ENCODE measurements at places on chromosomes 6 and 20.

DNA sequence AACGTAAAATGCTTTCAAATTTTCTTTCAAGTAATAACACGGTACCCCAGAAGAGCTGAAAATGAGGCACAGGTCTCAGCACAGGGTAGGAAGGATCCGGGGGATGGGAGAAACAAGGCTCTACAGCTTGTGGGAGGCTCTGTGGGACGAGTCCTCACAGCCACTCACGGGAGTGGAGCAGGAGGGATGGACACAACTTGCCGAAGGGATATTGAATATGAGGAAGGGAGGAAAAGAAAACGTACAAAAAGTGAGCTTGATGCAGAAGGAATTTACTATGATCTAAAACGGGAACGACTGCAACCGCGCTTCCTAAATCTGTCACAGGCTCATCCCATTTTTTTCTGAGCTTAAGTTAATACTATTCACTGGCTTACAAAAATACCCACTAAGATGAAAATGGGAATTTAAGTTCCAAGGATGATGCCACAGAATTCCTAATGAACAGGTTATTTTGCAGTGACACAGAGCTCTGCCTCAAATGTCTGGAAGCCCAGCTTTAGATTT, 72.9 kb downstream of the FYN start:
- no peak for DNase-seq
- H3K4me1 ChIP-seq: peaks cover 20% of the 10 kb centered on the region
- H3K27me3 ChIP-seq: no peaks in the 10 kb centered on the region
- H3K27ac ChIP-seq: no peak overlapping the region
- no peaks in the 10 kb centered on the region for H3K36me3 ChIP-seq

DNA sequence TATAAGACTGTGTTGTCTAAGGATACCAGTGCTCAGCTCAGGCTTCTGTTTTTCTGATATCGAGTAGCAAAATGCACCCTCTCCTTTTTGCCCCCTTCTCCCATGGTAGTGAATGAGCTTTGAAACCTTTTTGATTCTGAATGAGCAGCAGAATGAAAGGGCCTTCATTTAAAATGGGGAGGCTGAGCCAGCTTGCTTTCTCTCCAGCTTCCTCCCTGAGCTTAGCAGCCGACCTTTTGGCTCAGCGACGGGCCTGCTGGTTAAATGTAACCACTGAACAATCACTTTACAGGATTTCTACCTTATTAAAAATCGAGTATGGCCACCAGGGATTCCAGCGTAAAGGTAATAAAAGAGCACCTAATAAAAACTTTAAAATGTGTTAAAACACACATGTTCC, 133.7 kb upstream of the SPACA1 start:
- H3K27me3 ChIP-seq: peaks cover 14% of the 10 kb centered on the region
- no peaks in the 10 kb centered on the region for H3K36me3 ChIP-seq
- H3K4me3 ChIP-seq: no peak overlapping the region

DNA sequence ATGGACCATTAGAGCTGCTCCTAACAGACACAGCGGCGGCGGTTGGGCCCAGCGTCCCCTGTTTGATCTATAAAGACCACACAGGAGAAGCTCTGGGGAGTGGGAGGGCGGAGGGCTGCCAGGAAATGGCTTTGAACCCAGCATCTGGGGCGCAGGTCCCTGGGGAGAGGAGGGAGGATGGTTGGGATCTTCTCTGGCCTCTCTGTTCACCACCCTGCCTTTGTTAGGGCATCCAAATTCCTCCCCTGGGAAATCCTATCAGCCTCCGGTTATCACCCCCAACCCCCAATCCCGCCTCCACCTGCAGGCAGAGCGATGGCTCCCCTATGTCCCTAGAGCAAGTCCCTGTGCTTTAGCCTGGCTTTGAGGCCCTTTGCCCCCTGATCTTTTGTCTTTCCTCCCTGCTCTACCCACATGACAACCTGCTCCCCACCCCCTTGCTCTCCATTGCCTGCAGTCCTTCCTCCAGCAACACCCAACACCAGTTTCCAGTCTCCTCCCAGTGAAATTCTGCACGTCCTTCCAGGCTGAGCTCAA, 7.1 kb downstream of the XKR7 start:
- no peaks in the 10 kb centered on the region for H3K36me3 ChIP-seq
- H3K4me3 ChIP-seq: no peak overlapping the region
- H3K27me3 ChIP-seq: peaks cover 45% of the 10 kb centered on the region
- H3K27ac ChIP-seq: no peak overlapping the region

DNA sequence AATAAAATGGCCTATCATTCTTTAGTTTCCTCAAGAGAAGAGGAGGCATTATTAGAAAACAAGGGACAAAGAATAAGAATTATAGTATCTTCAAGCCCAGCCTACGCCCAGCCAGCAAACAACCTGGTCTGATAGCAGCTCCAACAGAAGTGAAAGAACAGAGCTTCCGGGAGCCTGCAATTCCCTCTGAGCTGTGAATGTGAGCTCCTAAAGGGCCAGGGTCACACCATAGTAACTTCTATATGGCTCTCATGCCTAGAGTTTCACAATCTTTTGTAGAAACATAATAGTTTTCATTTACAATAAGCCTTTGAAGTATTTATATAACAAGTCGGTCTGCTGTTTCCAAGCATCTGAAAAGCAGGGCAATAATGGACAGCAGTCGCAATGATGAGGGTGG, 116.5 kb downstream of the SMLR1 start:
- no peaks in the 10 kb centered on the region for H3K36me3 ChIP-seq
- H3K4me3 ChIP-seq: no peak overlapping the region
- H3K4me1 ChIP-seq: no peaks in the 10 kb centered on the region
- no peak for DNase-seq
- H3K27me3 ChIP-seq: no peaks in the 10 kb centered on the region
- no peak overlapping the region for H3K27ac ChIP-seq

- H3K4me3 ChIP-seq: no peak overlapping the region
- no peaks in the 10 kb centered on the region for H3K27me3 ChIP-seq
- H3K36me3 ChIP-seq: peaks cover 54% of the 10 kb centered on the region
- H3K27ac ChIP-seq: no peak overlapping the region
- DNase-seq: no peak
Observed at GRCh38 chr6:157944983-157945931, 36.4 kb upstream of the SYNJ2 start.

DNA sequence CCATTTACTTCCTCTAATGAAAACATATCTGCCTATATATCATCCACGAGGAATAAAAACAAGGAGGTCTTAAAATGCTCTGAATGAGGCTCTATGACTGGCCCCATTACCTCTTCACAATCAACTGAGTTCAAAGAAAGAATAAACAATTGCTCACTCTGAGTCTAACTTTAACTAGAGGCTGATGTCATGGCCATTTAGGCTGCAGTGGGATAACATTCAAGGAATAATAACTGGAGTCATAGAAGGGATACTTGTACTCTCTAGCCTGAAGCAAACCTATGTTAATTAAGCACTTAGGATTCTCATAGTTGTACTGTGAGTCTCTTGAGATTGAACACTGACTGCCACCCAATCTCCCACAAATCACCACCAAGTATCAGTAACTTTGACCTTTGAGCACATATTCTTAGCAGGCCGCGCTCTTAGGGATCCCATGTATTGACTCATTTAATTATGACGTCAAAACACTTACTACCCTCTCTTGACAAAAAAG, 70.2 kb downstream of the PERP start:
- no peak for DNase-seq
- no peaks in the 10 kb centered on the region for H3K36me3 ChIP-seq
- H3K27ac ChIP-seq: peak overlapping the region; percentile 86
- H3K27me3 ChIP-seq: no peaks in the 10 kb centered on the region
- no peak overlapping the region for H3K4me3 ChIP-seq

DNA sequence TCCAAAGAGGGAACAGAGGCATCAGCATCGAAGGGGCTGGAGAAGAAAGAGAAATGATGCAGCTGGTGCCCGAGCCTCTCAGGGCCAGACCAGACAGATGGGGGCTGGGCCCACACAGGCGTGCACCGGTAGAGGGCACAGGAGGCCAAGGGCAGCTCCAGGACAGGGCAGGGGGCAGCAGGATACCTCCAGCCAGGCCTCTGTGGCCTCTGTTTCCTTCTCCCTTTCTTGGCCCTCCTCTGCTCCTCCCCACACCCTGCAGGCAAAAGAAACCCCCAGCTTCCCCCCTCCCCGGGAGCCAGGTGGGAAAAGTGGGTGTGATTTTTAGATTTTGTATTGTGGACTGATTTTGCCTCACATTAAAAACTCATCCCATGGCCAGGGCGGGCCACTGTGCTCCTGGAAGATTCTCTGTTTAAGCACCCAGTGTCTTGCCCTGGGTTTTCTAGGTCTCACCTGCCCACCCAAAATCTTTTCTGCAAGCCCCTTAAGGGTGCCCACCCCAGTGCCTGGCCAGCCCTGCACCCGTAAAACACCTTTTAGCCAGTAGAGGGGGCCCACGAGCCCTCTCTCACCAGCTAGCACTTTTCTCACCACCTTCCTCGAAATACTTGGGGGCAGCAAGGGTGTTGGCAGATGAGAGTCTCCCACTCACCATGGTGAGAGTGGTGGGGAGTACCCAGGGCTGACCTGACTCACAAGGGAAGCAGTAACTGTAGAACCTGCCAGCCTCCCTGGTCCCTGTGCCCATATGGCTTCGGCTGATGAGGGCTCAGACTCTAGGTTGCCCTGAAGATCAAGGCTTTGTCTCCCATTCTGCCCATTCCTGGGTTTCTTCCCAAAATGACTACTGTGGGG, 35.7 kb upstream of the ID1 start:
- no peaks in the 10 kb centered on the region for H3K27me3 ChIP-seq
- H3K36me3 ChIP-seq: peaks cover 37% of the 10 kb centered on the region
- no peak for DNase-seq
- H3K4me1 ChIP-seq: peaks cover 88% of the 10 kb centered on the region
- peak overlapping the region; percentile 70 for H3K27ac ChIP-seq

- peaks cover 26% of the 10 kb centered on the region for H3K4me1 ChIP-seq
- H3K27ac ChIP-seq: no peak overlapping the region
- DNase-seq: no peak
- H3K36me3 ChIP-seq: no peaks in the 10 kb centered on the region
Observed at GRCh38 chr6:149752600-149753373, 3.2 kb downstream of the PCMT1 start.

DNA sequence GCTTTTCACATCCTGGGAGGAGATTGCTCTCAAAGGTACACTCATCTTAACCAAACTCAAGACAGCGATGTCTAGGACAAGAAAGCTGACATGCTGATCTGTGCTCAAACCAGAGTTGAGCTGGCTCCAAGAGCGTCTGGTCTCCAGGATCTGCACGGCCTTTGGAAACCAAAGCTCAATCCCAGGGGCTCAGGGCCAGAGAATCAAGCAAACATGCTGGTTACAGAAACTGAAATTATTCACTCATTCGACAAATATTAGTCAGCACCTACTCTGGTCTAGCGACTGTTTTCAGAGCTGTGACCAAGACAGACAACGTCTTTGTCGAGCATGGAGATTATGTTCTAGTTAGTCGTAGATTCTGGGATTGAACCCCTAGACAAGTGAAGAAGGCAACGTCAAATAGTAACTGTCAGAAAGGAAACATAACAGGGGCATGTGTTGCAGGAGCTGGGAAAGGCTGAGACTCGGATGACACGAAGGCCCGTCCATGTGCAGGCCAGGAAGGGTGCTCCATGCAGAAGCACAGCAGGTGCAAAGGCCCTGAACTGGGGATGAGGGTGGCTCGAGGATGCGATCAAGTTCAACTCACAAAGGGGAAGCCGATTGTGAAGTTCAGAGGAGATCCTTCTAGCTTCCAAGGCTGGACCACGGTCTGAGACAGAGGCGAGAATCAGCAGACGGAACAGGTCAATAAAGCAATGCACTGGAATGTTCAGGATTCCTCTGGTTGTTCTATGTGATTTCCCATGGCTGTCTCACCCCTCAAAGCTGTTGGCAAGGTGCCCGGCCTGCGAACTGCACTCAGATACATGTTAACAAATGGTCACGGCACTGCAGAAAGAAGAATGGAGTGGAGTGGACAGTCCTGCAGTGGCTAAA, 12.5 kb upstream of the PCK1 start:
- H3K4me1 ChIP-seq: peaks cover 6% of the 10 kb centered on the region
- no peak overlapping the region for H3K4me3 ChIP-seq
- H3K36me3 ChIP-seq: no peaks in the 10 kb centered on the region
- H3K27me3 ChIP-seq: peaks cover 9% of the 10 kb centered on the region
- no peak overlapping the region for H3K27ac ChIP-seq
- no peak for DNase-seq

DNA sequence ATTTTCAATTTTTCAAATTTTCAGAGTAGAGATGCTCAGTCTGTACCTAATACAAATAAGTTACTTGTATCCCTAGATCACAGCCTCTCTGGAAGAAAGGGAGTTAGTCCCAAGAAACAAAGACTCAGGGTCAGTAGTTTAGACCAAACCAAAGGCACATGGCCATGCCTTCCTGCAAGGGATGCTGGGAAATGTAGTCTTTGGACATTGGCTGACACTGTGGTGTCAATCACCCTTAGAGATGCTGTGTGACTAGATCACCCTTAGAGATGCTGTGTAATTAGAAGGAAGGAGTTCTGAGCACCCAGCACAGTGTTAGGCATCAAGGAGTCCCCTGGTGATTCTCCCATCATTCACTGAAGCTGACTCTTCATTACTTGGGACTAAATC, 202.1 kb downstream of the NFATC2 start:
- no peak for DNase-seq
- no peak overlapping the region for H3K27ac ChIP-seq
- no peaks in the 10 kb centered on the region for H3K36me3 ChIP-seq
- no peak overlapping the region for H3K4me3 ChIP-seq
- no peaks in the 10 kb centered on the region for H3K4me1 ChIP-seq

All from suprapubic skin (tissue), 4 donors.